ENCODE measurements at places on chromosomes 7 and 10. TPM values are rescaled to one million over a fixed set of nuclear protein-coding genes. Genes with fewer than 3 reads are reported as not detected.

PKD2L1 gene
- total RNA-seq, result not detected

ADGRA1 gene
- not detected for total RNA-seq

XRCC2 gene
- 23.1 TPM for total RNA-seq

DNA sequence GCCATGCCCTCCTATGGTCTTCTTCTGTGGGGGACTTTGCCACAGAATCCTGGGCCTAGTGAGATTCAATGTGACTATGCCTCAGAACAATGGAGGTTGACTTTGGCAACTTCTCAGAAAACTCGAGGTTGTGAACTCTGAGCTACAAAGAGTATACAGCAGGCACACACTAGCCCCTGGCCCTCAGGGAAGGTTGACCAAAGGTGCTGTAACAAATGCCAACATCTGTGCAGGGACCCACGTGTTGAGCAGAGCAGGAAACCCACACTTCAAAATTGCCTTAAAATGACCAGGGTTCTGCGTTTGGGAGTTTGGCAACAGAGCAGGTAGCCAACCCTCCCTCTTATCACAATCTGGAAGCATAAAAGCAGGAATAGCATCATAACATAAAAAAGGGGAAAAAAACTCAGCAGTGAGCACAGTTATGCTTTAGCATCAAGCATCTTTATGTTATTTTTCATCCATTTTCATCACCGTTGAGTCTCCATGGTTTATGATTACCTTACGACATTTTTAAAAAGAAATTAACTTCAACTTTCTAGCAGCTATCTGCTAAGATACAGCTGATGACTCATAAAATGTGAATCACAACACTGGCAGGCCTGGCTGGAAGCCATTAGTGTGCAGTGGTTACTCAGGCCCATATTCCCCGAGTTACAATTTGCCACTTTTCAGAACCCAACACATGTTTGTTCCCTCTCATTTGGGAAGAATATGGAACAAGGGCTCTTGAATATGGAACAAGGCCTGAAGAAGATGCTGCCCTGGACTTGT lies 11.1 kb downstream of the PRLHR start:
- no peak overlapping the region for H3K4me3 ChIP-seq
- no peaks in the 10 kb centered on the region for H3K36me3 ChIP-seq
- no peak overlapping the region for H3K27ac ChIP-seq

CXCL12 gene
- total RNA-seq, result not detected

- no peak overlapping the region for H3K4me3 ChIP-seq
- H3K36me3 ChIP-seq, result no peaks in the 10 kb centered on the region
- no peak for DNase-seq
- peaks cover 41% of the 10 kb centered on the region for H3K27me3 ChIP-seq
- H3K27ac ChIP-seq, result no peak overlapping the region
Observed at GRCh38 chr7:42095791-42096190, 141.2 kb downstream of the GLI3 start.

KCNIP2 gene
- 3.3 TPM for total RNA-seq

DNA sequence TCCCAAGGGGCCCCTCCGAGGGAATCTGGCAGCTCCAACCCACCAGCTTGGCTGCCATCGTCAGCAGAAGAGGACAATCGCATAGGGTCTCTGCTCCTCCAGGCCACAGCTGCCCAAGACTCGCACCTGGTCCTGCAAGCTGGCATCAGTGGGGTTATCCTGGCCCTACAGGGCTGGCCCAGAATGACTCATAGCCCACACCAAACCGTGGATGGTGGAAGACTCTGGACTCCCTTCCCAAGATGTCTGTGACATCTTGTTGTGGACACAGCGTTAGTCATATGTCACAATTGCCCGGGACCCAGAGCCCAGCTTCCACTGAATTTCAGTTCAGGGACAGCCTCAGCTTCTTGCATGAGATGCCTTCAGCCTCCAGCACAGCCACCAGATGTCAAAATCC lies 91.5 kb upstream of the CUX1 start:
- no peaks in the 10 kb centered on the region for H3K4me1 ChIP-seq
- H3K27ac ChIP-seq, result no peak overlapping the region
- DNase-seq, result no peak
- H3K4me3 ChIP-seq, result no peak overlapping the region
- H3K36me3 ChIP-seq, result no peaks in the 10 kb centered on the region

SRRM3 gene
- 0.21 TPM for total RNA-seq

DNA sequence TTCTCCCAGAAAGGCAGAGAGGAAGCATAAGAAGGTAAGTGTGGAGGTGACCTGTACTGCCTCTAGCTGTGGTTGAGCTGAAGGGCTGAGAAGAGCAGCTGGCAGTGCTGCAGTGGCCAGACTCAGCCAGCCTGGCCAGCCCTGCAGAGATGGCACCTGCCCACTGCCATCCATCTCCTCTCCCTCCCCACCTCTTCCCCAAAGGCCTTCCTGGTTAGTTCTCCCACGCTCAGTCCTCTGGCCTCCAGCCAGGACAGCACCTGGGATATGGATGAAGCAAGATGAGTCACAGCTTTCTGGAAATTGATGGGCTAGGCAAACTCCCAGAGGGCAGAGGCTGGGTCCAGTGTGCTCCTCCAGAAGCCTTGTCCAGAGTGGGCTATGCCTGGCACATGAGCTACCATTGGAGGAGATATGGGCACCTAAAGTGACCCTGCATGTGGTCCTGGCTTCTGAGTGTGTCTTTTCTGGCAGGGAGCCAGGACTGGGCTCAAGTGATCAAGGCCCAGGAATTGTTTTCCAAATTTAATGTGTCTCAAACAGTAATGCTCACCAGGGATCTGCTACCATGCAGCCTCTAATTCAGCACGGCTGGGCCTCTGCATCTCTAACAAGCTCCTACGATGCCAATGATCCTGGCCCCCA lies 81.0 kb upstream of the CACUL1 start:
- no peak overlapping the region for H3K27ac ChIP-seq
- H3K4me3 ChIP-seq, result no peak overlapping the region
- H3K36me3 ChIP-seq, result no peaks in the 10 kb centered on the region

DNA sequence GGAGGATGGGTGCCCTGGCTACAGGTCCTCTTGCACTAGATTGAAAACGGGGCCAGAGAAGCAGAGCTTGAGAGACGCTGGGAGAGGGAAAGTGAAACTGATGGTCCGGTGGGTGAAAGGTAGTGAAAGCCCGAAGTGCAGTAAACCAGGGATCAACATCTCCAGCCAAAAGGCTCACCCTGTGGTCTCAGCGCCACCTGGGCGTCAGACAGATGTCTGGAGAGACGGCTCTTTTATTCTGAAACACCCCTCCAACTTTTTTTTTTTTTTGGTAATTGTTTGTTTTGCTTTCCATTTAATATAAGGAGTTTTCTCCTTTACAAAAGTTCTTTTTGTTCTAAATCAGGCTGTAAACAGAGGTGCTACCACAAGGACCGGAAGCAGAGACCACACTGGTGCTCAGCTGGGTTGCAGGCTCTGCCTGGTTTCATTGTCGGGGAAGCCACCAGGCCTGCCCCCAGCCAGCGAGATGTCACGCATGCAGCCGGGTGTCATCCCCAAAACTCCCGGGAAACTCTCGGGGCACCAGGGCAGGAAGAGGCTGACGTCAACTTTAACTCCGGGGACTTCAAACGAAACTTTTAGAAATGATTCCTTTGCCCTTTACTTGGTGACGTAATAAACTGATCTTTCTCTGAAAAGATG lies 11.2 kb downstream of the IL2RA start:
- H3K4me1 ChIP-seq, result peaks cover 40% of the 10 kb centered on the region
- peaks cover 43% of the 10 kb centered on the region for H3K27me3 ChIP-seq
- DNase-seq, result peak; percentile 74

- peak overlapping the region; percentile 15 for H3K27ac ChIP-seq
- H3K27me3 ChIP-seq, result no peaks in the 10 kb centered on the region
- no peak for DNase-seq
- H3K4me1 ChIP-seq, result peaks cover 17% of the 10 kb centered on the region
- no peaks in the 10 kb centered on the region for H3K36me3 ChIP-seq
Observed at GRCh38 chr7:99837649-99838361, 10.0 kb downstream of the CYP3A43 start.

Data from Calu3 (cell line).